ENCODE measurements at places on chromosomes 2 and 18. TPM values are rescaled to one million over a fixed set of nuclear protein-coding genes. Genes with fewer than 3 reads are reported as not detected.

Gene RAB10
- 147 TPM for total RNA-seq

DNA sequence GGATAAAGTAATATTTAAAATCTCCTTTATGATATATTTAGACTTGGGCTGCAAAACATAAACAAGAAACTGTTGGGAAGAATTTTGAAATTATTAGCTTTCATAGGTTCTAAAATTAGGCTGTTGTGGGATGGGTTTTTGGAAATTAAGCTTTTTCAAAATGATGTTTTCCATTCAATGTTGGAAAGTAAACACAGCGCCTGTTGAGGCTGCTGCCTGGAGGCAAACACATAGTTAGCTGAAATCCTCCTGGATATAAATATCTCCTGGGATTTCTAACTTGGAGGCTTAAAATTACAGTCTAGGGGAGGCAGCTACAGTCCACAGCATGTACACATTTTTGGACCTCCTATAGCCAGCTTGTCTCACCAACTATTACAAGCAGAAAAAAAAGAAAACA lies 197.3 kb downstream of the DCC start:
- no peak for DNase-seq

DNA sequence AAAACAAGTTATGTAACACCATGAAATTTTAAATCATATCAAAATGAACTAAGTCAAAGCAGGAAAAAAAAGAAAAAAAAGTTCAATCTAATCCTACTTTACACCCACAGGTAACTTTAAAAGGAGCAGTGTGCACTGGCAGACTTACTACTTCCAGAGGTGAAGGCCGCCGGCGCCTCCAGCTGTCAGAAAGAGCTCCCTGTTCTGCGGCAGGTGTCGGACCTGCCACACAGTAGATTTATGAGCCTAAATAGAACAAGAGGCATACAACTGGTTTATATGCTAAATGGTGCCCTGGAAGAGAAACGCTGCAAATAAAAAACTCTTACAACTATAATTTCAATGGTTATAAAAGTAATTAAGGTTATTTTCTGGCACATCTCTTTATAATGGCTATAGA lies 23.1 kb upstream of the PNO1 start:
- no peak for DNase-seq

DNA sequence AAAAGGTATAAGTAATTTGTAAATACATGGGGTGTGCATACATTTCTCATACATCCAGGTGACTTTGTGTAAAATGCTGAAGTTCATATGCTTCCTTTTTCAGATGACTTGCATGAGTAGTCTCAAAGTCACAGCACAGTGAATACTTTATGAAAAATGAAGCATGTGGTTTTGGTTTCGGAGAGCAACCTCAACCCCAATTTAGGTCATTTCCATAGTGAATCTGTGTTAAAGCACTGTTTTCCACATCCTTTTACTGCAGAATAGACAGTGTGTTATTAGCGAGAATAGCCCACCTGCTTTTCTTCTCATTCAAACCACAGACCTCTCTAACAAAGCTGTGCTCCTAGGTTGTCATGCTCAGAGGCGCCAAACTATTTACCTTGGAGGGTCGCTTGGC lies 204.4 kb upstream of the RASGRP3 start:
- DNase-seq: no peak

GRCh38 chr2:55419233-55419678 lies 400 bp downstream of the CCDC88A start:
- peak; percentile 60 for DNase-seq

DNA sequence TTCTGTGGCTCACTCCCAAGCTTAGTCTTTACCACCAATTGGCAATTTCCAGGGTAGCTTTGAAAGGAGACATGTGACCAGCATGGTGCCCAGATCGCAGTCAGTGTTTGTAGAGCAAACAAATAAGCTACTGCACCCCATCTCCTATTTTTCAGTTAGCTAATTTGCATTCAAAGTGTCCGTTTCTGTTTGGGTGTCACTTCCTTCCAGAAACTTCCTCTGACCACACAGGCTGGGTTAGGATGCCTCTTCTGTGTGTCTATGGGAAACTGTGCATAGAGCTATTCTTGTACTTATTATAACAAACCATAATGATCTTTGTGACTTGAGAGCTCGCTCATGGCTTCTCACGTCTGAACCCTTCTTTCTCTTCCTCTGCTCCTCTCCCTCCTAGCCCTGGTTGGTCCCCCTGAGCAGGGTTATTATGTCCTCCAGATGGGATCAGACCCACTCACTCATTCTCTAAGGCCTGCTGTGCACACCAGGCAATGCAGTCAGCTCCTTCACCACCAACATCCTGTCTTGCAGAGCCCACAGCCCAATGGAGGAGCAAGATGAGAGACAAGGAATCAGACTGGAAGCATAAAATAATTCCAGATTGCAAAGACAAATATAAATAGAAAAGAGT lies 101.2 kb upstream of the ALK start:
- no peak for DNase-seq

GRCh38 chr2:112833976-112834375 lies 2.6 kb downstream of the IL1B start:
- DNase-seq: no peak
